H1 (cell line): ENCODE measurements at places on chromosomes 5 and 9. TPM values are rescaled to one million over a fixed set of nuclear protein-coding genes. Genes with fewer than 3 reads are reported as not detected.

- no peak for DNase-seq
Measured at GRCh38 chr9:137376386-137376785, 46.6 kb downstream of the EXD3 start.

- DNase-seq, result no peak
Measured at GRCh38 chr5:82277613-82277986, 554 bp downstream of the RPS23 start.

GRCh38 chr9:24545847-24546522, at the start of gene IZUMO3:
Gene IZUMO3 (minus strand): TSS chr9:24545897. CDS start chr9:24545649, 248 bp downstream.
- no peak for DNase-seq

GRCh38 chr5:109312695-109313094, 97.1 kb downstream of the PJA2 start:
- no peak for DNase-seq

DNA sequence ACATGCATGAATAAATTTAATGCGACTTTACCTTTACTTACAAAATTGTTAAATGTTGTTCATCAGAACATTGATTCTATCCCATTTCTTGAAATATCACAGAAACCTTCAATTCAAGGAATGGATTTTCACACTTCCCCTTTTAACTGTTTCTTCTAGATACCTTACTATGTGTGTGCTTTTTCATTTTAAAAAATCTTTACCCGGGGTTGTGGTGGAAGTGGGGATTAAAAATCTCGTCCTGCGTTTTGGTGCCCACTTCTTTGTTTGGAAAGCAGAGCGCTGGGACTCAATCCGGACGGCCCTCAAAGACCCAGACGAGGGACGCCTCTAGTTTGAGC, 5.8 kb upstream of the MEF2C start:
- no peak for DNase-seq

MVB12B gene
- 5.0 and 5.9 TPM in 2 replicates for total RNA-seq

GRCh38 chr5:61999371-61999770, 306.6 kb upstream of the KIF2A start:
- DNase-seq, result no peak

- DNase-seq, result no peak
Measured at GRCh38 chr5:111680737-111681413, 76.1 kb downstream of the NREP start.

DNA sequence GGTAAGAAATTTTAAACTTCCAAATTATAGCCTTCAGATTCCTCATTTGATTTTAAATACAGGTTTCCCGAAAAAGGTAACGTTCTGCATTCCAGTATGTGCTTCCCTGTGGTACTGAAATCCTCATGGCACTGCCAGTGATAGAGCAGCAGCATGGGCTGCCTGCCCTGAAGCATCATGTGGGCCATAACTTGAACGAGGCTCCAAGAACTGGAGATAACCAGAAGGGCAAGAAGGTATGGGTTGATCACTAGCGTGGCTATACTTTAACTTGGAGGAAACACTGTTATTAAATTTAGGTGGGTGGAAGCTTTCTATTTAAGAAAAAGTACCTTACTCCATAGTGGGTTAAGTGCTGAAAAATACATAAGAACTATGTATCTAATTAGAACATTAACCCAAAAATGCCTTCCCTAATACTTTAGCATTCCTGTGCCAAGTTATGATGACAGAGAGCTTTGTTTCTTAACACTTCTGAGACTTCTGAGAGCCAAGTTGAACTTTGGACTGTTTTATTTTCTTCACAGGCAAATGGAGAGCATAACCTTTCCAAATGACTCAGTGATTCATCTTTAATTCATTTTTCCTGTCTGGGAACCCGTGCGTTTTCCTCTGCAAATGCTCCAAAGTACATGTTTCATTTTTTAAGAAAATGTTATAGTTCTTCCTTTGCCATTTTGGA, 191.5 kb upstream of the GNA14 start:
- DNase-seq, result no peak

GRCh38 chr5:151204051-151204450, 19.8 kb downstream of the CCDC69 start:
- no peak for DNase-seq

DNA sequence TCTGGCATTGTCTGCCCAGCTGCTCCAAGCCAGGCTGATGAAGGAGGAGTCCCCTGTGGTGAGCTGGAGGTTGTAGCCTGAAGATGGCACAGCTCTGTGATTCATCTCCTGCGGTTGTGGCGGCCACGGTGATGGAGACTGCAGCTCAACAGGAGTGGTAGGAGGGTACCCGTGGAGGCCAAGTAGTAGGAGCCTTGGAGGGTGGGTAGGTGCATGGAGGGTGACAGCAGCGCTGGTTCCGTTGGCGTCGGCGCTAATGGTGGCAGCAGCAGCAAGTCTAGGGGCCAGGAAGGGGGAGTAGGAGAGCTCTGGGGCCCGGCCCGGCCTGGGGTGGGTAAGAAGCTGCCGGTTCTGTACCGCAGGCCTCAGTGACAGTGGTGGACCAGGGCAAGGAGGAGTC, 22.4 kb upstream of the TRIM52 start:
- no peak for DNase-seq
